Activated T-cell treated with anti-CD3 and anti-CD28 coated beads, Interleukin-2, amount 50 U/mL, for 4 hours (primary cell): ENCODE measurements at places on chromosomes 4 and X. TPM values are rescaled to one million over a fixed set of nuclear protein-coding genes. Genes with fewer than 3 reads are reported as not detected.

GRCh38 chr4:80183250-80184052, 13.9 kb upstream of the PRDM8 start:
- DNase-seq, result peak; percentile 38

- DNase-seq, result no peak
Observed at GRCh38 chr4:100106982-100107381, 83.3 kb downstream of the DDIT4L start.

NXF2B gene
- not detected for total RNA-seq

GRCh38 chr4:146643812-146644401, 5.2 kb downstream of the POU4F2 start:
- DNase-seq, result no peak

DNA sequence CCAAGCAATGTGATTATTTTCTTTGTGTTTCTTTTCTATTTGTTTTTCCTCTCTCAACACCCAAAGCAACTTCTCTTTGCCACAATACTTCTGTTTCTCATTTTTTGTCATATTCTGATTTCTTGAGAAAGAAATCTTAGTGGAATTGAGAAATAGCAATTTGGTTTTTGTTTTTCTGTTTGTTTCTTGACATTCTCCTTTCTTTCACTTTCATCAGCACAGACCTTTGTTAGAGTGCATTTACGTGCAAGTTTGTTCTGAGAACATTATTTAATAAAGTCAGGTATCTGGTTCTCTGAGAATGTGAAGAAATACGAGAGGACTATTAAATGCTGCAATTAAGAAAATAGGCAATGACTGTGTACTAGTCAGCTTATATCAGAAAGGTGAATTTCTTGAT, 608.1 kb upstream of the AADAT start:
- no peak for DNase-seq

DNA sequence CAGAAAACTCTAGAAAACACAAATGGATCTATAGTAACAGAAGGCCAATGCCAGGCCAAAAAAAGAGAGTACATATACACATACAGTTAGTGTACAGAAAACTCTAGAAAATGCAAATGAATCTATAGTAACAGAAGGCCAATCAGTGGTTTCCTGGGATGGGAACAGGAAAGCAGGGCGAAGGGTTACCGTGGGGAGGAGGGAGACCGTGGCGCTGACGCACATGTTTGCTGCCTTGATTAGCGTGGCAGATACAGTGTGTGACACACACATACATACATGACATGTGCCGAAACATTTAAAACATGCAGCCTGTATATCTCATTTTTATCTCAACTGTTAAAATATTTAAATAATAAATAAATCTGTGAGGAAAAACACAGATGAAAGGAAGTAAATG, 14.7 kb downstream of the GAK start:
- no peak for DNase-seq

DNA sequence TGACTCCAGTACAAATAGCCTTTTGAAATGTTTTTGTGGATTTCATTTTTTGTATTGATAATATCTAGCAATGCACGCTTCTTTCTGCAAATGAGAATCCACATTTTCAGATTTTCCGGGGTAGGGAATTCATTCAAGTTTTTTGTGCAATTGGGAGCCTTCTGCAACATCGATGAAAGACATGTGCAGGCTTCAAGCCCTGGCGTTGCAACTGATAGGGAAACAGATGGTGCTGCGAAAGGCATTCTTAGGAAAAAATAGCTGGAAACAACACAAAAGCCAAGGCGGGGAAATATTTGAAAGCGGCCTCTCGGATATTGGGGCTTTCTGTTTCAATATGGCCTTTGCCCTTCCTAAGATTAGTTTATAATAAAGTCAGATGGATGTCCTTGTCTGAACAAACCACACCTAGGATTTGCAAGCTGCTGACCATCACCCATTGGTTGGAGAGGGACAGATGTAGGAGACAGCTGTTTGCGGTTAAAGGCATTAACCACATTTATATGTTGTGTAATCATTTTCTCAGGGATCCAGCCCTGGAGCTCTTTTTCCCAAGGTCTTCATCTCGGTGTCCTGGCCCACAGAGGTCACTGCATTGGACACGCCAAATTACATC, 136.5 kb downstream of the PRKX start:
- no peak for DNase-seq
